ENCODE measurements at places on chromosomes 6 and 20.

- peak; percentile 57 for DNase-seq
Observed at GRCh38 chr20:31587545-31588389, 17.3 kb upstream of the ID1 start.

DNA sequence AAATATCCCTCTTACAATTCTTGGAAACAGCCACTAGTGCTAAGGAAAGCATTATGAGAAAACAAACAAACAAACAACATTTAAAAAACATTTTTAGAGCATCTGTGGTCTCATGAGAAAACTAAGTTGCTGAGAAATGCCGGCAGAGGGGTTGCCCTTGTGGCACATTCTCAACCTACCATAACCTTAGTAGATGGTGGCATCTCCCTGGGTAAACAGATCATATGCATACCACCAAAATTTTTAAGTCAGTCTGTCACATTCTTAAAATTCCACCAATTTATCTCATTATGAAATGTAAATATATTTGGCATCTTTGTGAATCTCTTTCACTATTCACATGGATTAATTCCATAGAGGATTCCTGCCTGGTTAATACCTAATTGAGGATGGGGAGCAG, 575.7 kb upstream of the MARCKS start:
- no peak for DNase-seq

DNA sequence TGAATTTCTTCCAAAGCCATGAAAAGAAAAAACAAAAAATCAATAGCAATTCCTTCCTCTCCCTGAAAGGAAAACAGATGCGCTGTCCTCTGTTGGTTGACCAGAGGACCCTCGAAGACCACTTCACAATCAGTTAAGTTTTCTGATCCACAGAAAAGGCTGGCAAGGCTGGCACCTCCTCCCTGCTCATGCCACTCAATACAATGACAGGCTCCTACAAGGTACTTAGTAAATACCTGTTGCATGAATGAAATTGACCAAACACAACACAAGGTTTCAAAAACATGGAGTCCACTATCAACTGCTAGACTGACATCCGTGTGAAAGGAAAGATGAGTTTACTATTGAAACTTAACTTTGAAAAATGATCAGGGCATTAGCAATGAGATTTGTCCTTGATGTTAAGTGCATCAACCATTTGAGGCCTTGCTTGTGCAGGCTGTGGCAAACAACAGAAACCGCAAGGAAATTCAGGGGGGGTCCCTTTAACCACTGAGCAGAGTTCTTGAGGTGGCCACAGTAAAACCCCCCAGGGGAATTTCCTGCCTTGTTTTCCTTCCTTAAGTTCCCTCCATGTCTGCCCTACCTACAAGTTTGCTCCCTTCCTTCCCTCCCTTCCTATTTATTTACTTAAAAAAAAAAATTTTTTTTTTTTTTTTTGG, 27.9 kb upstream of the RTF2 start:
- peak; percentile 40 for DNase-seq

DNA sequence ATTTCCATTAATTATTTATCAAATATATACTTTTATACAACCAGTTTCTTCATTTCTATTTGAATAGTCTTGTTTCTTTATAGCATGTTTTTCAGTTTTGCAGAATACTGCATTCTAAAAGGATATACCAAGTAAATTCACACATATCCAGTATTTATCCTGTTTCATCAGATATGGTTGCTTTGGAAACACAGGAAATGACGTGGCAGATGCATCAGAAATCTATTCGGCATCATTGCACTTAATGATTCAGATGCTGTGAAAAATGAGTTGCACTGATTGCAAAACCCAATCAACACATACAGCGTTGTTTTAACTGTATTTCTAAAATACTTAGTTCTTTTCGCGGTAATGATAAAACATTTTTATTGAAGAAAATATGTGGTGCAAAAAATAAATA, 594.9 kb downstream of the CDH26 start:
- peak; percentile 10 for DNase-seq

GRCh38 chr6:118297821-118298220, 250.3 kb upstream of the PLN start:
- DNase-seq, result peak; percentile 21

DNA sequence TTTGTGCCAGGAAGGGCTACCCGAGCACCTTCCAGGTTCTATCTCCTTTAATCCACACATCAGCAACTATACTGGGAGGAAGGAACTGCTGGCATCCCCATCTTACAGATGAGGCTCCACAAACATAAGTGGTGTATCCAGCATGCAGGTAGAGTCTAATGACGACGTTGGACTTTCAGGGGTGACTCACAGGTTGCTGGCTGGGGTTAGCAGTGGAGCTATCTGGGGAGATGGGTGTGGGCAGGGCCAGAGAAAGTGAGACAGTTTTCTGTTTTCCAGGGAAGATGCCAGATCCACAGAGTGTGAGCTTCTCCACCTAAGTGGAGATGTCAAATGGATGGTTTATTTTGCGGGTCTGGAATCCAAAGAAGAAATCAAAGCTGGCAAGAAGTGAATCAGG, 31.8 kb downstream of the CDH22 start:
- no peak for DNase-seq

GRCh38 chr6:108644252-108644651, 83.5 kb downstream of the FOXO3 start:
- no peak for DNase-seq

Data from fibroblast of lung (primary cell).